Left lobe of liver (tissue), 2 donors: ENCODE measurements at places on chromosomes 7 and 10. TPM values are rescaled to one million over a fixed set of nuclear protein-coding genes. Genes with fewer than 3 reads are reported as not detected.

- DNase-seq, result no peak
Observed at GRCh38 chr10:35041502-35041879, 48.6 kb downstream of the CUL2 start.

DNA sequence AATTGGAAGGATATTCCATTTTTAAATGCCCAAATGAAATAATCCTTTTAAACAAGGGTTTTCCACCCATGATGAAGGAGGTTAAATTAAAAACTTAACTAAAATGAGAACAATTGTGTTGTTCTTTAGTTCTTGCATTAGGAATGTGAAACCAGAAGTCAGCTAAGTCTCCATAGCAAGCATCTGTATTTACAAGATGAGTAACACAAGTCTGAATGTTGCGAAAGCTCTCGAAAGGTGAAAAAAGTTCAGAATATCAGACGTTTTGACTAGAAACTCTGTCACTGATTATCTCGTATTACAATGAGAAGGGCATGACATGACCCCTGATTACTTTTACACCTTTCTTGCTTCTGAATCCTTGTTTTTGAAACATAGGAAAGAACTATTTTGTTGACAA lies 149.6 kb downstream of the BICC1 start:
- no peak for DNase-seq

DNA sequence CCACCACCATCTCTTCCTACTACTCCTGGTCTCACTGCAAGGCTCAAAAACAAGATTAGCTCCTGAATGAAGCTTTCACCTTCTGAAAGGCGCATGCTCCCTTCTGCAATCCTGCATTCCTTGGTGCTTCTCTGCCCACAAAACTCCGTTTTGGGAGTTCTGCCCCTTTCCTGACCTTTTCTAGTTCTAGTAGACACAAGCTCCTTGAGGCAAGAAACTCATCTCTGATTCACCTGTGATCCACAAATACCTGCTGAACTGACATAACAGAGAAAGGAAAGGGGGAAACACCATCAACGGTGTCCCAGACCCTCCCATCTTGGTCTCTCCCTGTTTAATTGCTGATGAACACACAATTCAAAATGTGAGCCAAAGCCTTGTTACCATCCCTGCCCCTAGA lies 64.0 kb upstream of the EGR2 start:
- no peak for DNase-seq

DNA sequence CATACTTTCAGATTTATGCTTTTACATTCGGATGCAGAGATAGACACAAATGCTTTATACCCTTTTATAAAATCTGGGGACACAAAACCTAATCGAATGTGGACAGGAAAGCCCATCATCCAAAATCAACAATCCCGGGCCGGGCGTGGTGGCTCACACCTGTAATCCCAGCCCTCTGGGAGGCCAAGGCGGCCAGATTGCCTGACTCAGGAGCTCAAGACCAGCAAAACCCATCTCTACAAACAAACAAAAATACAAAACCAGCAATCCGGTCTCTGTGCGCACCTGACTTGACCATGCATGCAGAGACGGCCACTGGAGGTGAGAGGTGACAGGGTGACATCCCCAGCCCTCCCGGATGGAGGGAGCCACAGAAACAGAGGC lies 13.5 kb downstream of the COBL start:
- DNase-seq, result no peak

The ADAMTS14 gene
- 0.15 TPM for total RNA-seq
